ENCODE measurements at places on chromosomes 12 and 14. TPM values are rescaled to one million over a fixed set of nuclear protein-coding genes. Genes with fewer than 3 reads are reported as not detected.

Gene ISM2
- 0.54 TPM for total RNA-seq

Gene VRTN
- not detected for total RNA-seq

Gene NAP1L1
- 185 TPM for total RNA-seq

Gene MIP
- total RNA-seq = 0.15 TPM

Gene SLC10A1
- not detected for total RNA-seq

Gene CLMN
- total RNA-seq = 2.8 TPM

Gene SYT10
- total RNA-seq = not detected

Gene SPIC
- total RNA-seq = not detected

Gene RAPGEF3
- total RNA-seq = 1.2 TPM

Gene FOXN4
- not detected for total RNA-seq

Gene KRT8
- 38.8 TPM for total RNA-seq

Gene TAS2R31
- total RNA-seq = 0.27 TPM

Gene TAPBPL
- 5.4 TPM for total RNA-seq

Gene TAC3
- not detected for total RNA-seq

Gene CLEC12A
- total RNA-seq = not detected

Gene NKX2-1
- total RNA-seq = not detected

Gene CIROP
- not detected for total RNA-seq

Gene MUCL1
- total RNA-seq = not detected

Gene PPM1H
- total RNA-seq = 5.2 TPM

Gene CCDC198
- not detected for total RNA-seq

Gene RPS6KA5
- 9.6 TPM for total RNA-seq

Gene TDRD9
- total RNA-seq = not detected

Gene SOAT2
- total RNA-seq = 0.22 TPM

Gene DAO
- not detected for total RNA-seq

All from M059J (cell line).